ENCODE measurements at places on chromosomes 2 and 18. TPM values are rescaled to one million over a fixed set of nuclear protein-coding genes. Genes with fewer than 3 reads are reported as not detected.

- DNase-seq, result no peak
- peaks cover 62% of the 10 kb centered on the region for H3K4me1 ChIP-seq
- H3K27ac ChIP-seq, result peak overlapping the region; percentile 14
- no peaks in the 10 kb centered on the region for H3K36me3 ChIP-seq
Observed at GRCh38 chr2:226758921-226759640, 40.5 kb downstream of the IRS1 start.

- no peak overlapping the region for H3K27ac ChIP-seq
- no peaks in the 10 kb centered on the region for H3K36me3 ChIP-seq
- no peaks in the 10 kb centered on the region for H3K4me1 ChIP-seq
- H3K27me3 ChIP-seq, result no peaks in the 10 kb centered on the region
- DNase-seq, result no peak
Observed at GRCh38 chr2:198712485-198712884, 745.3 kb downstream of the SATB2 start.

- no peak overlapping the region for H3K4me3 ChIP-seq
- H3K4me1 ChIP-seq, result no peaks in the 10 kb centered on the region
- DNase-seq, result no peak
- no peaks in the 10 kb centered on the region for H3K27me3 ChIP-seq
Observed at GRCh38 chr18:40624959-40625358, 1330.1 kb upstream of the PIK3C3 start.

DNA sequence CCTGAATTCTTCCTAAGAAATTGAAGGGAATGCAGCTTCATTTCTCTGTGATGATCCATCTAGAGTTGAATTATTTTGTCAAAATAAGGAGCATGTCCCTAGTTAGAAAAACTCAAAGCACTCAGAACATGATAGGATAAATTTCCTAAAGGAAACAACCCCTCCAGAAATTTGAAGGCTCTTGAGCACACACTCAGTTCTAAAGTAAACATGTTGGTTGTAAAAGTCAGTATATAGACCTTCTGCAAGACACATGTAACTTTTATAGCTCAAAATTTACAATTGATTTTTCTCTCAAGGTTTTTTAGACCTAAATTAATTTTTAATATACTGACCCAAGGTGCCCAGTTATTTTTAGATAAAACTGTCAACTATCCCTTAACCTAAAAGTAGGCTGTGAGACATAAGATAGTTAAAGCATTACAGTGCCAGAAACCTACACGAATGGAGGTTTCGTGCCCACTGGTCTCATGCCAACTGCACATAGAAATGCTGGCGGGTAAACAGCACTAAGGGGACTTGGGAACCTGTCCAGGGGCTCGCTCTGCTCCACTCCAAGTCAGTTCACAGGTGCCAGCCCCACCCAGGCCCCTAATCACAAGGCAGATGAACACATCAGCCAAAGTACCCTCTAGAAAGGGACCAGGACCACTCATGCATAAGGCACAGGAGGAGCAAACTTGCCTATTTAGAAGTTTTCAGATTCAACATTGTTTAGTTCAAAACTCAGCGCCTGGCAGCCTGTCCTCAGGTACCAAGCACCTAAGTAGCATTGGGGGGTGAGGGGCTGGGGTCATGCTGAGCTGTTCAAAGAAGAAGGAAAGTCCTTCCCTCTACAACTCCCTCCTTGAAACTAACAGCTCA is 106.5 kb downstream of the SMC6 start:
- no peaks in the 10 kb centered on the region for H3K36me3 ChIP-seq
- H3K27ac ChIP-seq, result no peak overlapping the region
- DNase-seq, result no peak

GRCh38 chr2:152638590-152638989 is 78.7 kb downstream of the PRPF40A start:
- H3K4me3 ChIP-seq, result no peak overlapping the region
- no peaks in the 10 kb centered on the region for H3K27me3 ChIP-seq
- no peaks in the 10 kb centered on the region for H3K4me1 ChIP-seq
- no peak overlapping the region for H3K27ac ChIP-seq

NEB gene
- 8.2 TPM for total RNA-seq

PNO1 gene
- 11.5 TPM for total RNA-seq
